Epithelial cell of esophagus (primary cell): ENCODE measurements at places on chromosomes 4 and X.

GRCh38 chr4:33334416-33334815, 2614.2 kb downstream of the PCDH7 start:
- DNase-seq: peak; percentile 28

- no peak for DNase-seq
Observed at GRCh38 chr4:1056671-1057402, 45.4 kb downstream of the FGFRL1 start.

DNA sequence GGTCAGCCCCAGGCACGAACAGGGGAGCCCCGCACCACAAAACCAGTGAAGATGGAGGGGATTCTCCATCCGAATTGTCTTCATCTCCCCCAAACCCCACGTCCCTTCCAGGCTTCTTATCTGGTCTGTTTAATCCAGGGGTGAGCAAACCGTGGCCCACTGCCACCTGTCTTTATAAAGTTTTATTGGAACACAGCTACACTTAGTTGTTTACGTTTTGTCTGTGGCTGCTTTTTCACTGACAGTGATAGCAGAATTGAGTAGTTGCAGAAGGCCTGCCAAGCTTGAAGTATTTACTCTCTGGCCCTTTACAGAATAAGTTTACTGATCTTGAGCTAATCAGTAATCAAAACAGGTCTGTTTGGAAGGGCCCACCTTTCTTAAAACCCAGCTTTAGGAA, 324.0 kb downstream of the ARHGAP10 start:
- DNase-seq: no peak

- no peak for DNase-seq
Observed at GRCh38 chr4:156173486-156173885, 219.8 kb upstream of the CTSO start.

GRCh38 chrX:44698357-44698756, 145.5 kb upstream of the DUSP21 start:
- no peak for DNase-seq

DNA sequence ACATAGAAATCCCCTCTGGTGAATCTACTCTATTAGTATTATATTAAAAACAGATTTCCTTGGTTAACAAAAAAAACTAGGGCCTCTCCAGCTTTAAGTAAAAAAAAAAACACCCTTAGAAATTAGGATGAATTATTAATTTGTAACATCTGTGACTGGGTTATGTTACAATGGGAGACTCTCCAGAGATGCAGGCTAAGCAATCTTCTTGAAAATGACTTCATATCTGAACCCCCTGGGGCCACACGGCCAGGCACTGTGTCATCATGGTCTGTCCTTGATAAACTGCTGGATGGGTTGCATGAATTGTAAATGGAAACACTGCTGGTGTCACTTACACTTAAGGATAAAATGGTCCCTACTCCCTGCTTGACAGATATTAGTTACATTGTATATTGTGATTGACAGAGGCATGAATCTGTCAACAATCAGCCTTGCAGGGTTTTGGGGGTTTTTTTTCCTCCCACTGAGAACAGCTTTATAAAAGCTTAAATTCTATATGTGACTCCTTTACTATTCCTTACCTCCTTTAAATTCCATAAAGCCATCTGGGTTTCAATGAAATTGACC, 49.1 kb downstream of the PRKG2 start:
- peak; percentile 58 for DNase-seq

DNA sequence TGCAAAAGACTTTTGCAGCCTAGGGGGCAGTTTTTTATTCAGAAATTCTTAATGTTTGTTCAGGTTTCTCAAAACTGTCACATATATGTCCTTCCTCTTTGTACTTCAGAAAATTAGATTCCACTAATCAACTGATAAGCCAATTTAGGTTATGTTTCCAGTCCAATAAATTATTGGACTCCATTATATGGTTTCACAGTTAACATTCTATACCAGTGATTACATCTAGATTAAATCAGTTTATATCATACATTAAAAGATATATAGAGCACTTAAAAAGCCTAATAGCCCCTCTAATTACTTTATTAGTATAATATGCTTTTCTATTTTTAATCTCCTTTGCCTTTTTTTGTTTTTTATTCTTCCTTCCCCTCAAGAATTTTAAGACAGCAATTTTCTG, 434.1 kb downstream of the INPP4B start:
- no peak for DNase-seq

GRCh38 chr4:181821039-181822004, 421.9 kb upstream of the TENM3 start:
- peak; percentile 63 for DNase-seq

DNA sequence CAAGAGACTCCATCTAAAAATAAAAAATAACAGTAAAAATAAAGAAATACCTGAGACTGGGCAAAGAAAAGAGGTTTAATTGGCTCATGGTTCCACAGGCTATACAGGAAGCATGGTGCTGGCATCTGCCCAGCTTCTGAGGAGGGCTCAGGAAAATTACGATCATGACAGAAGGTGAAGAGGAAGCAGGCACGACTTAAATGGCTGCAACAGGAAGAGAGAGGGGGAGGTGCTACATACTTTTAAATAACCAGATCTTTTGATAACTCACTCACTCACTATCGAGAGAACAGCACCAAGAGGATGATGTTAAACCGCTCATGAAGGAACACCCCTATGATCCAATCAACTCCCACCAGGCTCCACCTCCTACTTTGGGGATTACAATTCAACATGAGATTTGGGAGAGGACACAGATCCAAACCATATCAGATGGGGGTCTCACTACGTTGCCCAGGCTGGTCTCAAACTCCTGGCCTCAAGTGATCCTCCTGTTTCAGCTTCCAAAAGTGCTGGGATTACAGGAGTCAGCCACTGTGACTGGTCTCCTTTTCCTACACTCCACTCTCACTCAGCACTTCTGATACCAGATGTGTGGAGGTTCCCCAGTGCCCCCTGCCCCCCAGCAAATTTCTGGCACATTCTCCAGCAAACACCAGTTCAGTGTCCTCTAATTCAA, 11.9 kb upstream of the ZNF157 start:
- DNase-seq: no peak

- DNase-seq: no peak
Observed at GRCh38 chrX:104085919-104086318, 9.9 kb upstream of the TMSB15C start.

DNA sequence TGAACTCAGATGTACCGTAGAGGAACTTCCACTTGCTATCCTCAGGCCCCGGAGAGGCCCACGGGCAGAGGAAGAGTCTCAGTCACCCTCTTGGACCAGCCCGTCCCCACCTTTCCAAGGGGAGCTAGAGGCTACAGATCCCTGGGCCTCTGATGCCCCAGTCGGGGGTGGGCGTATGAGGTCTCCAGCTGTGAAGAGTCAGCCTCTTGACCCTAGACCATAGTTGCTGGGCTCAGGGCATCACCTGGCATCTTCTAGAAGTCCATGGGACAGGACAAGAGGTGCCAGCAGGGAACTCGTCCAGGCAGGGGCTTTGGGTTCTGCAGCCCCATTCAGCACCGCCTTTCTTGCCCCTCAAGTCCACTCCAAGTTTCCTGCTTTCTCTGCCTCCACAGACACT, 11.6 kb downstream of the SASH3 start:
- DNase-seq: no peak

DNA sequence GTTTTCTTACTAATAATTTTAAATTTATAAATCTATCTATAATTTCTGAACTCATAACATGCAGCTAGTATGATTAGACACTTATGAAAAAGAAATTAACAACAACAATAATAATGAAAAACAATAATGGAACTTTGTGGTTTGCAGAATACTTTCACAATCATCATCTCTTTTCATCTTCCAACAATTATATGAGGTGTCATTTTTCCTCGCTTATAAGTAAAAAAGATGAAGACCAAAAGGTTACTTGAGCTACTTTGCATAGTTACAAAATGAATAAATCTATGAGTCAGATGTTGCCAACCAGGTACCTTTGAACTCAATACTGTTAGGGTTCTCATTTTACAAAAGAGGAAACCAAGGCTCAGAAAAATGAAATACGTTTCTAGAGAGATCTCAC, 98.5 kb upstream of the ELOVL6 start:
- DNase-seq: peak; percentile 38

DNA sequence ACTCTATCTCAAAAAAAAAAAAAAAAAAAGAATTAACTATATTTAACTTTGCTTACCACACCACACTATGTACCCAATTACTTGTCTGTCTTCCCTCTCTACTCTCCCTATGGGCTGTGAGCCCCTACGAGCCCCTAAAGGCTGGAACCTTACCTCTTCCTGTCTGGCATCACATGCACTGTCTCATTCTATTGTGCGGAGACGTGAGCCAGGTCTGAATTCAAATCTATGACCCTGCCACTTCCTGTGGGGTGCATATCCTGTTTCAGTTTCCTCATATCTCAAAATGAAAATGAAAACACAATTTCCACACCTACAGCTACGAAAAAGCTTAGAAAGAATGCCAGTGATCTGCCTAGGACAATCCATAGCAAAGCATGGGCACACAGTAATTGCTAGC, 42.9 kb upstream of the HS3ST1 start:
- DNase-seq: peak; percentile 41

GRCh38 chr4:37953620-37954293, 6.4 kb upstream of the PTTG2 start:
- no peak for DNase-seq

- no peak for DNase-seq
Observed at GRCh38 chr4:122882857-122883735, 39.3 kb downstream of the NUDT6 start.

- no peak for DNase-seq
Observed at GRCh38 chr4:8365951-8366350, 74.6 kb downstream of the ACOX3 start.

- no peak for DNase-seq
Observed at GRCh38 chrX:42804524-42804923, 26.6 kb upstream of the PPP1R2C start.

DNA sequence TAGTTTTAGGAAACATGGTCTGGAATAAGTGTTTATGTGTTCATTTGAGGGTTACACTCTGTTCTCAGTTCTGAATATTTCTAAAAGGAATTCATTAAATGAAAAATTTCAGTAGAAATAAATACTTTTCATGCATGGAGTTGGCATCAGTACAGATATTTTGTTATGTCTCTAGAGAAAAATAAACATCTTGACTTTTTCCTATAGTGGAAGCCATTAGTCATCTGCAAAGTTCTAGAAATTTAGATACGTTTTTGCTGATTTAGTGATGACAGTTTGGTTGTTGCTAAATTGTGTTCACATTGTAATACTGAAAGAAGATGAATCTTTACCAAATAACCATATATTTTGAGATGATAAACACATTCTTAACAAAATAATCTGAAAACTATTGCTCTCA, 268.2 kb upstream of the TEX13A start:
- no peak for DNase-seq

DNA sequence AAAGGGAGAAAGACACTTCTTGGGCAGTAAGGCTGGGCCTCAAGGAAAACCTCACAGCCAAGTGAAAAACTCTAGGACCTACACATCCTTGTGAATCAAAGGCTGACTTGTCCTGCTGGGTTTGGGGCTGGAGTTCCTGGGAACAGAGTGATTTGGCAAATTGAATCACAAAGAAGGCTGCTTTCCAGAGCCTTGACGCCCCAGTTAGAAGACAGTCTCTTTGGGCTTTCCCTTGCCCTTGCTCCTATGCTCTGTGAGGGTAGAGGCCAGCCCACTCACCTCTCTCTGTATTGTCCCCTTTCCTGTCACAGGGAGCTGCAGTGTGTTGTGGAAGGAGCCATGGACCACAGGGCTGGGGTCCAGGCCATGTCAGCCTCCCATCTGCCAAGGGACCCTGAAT, 9.6 kb downstream of the AMER1 start:
- DNase-seq: no peak

GRCh38 chrX:129979207-129979920, 3.1 kb upstream of the BCORL1 start:
- no peak for DNase-seq

DNA sequence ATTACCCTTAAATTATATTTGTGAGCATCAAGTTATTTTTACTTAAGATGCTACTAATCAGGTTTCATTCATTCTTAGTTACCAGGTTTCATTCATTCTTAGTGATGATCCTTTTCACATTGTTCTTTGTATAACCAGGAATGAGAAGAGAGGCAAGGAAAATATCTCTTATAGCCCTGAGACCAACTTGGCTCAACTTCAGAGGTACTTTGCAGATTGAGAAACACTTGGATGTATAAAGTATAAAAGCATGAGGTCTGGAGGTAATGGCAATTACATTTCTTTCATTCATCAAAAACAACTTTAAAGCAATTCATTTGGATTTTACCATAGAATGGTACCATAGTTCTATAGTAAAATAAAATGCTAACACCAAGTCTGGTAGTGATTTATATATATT, 231.0 kb downstream of the PRDM5 start:
- no peak for DNase-seq

GRCh38 chr4:95887551-95887950, 47.7 kb downstream of the PDHA2 start:
- no peak for DNase-seq

- DNase-seq: no peak
Observed at GRCh38 chrX:71955530-71956120, 45.0 kb downstream of the NHSL2 start.

- DNase-seq: peak; percentile 55
Observed at GRCh38 chrX:134764202-134764785, 106.0 kb upstream of the PLAC1 start.

DNA sequence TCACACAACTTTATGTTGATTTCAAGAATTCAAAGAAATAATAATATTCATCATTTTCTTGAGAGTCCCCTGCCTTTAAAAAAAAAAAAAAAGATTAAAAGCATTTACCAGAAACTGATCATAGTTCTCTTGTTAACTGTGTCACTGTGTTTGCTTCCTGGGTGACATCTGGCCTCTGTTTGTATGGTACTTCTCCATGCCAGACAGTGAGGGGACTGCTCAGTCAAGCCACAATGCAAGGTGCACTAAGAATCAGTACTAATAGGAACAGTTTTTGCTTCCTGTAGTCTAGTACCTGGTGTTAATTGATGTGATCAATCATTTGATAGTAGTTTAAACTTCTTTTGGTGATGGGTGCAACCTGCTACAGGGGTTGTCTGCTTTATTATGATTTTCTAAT, 77.5 kb downstream of the PHOX2B start:
- no peak for DNase-seq
